ENCODE measurements at places on chromosomes 4 and X. TPM values are rescaled to one million over a fixed set of nuclear protein-coding genes. Genes with fewer than 3 reads are reported as not detected.
A peak's percentile ranks its signal among the peaks of the same experiment; 100 is the strongest.

The MAGEC2 gene
- total RNA-seq = not detected

DNA sequence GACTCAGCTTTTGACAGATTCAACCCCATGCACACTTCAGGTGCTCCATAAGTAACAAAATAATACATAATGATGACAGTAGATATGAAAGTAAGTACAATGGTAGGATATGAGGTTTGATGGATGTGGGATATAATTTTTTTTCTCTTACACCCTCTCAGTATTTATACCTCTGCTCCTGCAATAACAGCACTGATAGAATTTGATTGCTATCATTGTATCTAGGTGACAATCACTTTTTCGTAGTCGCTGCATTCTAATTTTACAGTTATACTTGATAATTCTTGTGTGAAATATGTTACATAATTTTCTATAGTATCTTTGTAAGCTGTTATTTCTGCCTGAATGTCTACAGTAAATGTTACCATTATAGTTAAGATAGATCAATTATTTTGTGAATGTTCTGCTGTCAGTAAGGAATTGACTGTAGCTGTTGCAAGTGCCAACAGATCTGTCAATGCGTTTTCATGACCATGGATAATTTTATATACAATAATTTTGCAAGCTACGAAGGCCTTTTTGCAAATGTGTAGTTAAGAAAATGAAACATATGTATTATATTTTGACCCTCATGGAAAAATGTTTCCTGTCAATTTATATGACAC is 128.9 kb downstream of the BANK1 start:
- no peak overlapping the region for H3K27ac ChIP-seq
- H3K4me3 ChIP-seq = no peak overlapping the region
- no peak for DNase-seq
- no peaks in the 10 kb centered on the region for H3K27me3 ChIP-seq
- no peaks in the 10 kb centered on the region for H3K36me3 ChIP-seq
- H3K4me1 ChIP-seq = no peaks in the 10 kb centered on the region

The SLC6A8 gene
- 68.6 TPM for total RNA-seq

The SMIM31 gene
- not detected for total RNA-seq

DNA sequence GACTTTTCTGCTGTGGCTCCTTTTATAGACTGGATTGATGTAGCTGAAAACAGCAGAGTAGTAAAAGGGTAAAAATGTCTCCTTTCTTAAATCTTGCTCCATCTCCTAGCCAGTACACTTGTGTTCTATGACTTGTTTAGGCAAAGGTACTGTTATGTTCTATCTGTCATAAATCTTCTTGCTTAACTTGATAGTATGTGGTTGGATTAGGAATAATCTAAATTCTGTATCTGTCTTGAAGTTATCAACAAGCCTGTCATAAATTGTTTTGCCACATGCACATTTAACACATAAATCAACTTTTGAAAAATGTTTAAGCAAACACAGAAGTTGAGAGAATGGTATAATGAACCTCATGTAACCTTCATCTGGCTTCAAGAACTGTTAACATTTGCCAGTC is 157.0 kb downstream of the FRAS1 start:
- peaks cover 21% of the 10 kb centered on the region for H3K4me1 ChIP-seq
- H3K4me3 ChIP-seq = no peak overlapping the region
- H3K27me3 ChIP-seq = no peaks in the 10 kb centered on the region

The USP17L27 gene
- total RNA-seq = not detected

- H3K4me3 ChIP-seq = no peak overlapping the region
- no peaks in the 10 kb centered on the region for H3K27me3 ChIP-seq
- peaks cover 3% of the 10 kb centered on the region for H3K4me1 ChIP-seq
- H3K27ac ChIP-seq = no peak overlapping the region
- no peaks in the 10 kb centered on the region for H3K36me3 ChIP-seq
Measured at GRCh38 chr4:131159261-131159660, 1989.8 kb upstream of the PCDH10 start.

- DNase-seq = no peak
- no peaks in the 10 kb centered on the region for H3K4me1 ChIP-seq
- H3K27ac ChIP-seq = no peak overlapping the region
Measured at GRCh38 chrX:23598575-23598974, 68.7 kb upstream of the PRDX4 start.

DNA sequence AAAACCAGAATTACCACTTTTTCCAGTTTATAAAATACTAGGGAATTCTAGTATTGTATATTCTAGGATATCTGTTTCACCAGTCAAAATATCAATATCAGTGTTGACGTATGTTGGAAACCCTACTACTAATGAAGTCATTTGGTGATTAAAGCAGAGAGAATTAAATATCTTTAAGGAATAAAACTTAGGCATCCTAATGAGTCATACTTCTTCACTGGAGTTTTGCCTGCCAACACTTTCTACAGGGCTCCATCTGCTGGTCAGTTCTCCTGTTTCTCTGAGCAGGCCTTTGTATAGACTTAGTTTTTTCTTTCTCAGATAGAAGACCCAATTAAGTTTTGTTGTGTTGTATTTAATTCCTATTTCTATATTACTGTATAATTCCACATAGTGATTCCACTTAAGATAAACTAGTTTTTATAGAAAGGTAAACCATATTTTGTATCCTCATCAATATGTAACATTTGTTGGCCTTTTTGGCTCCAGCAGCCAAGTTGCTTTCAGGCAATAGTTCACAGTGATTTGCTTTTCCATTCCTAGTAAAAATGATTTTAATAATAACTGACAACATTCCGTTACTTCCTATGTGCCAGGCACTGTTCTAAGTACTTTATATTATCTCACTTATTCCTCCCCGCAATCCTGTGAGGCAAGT is 3.5 kb downstream of the AP1AR start:
- peak; percentile 81 for DNase-seq
- H3K27me3 ChIP-seq = no peaks in the 10 kb centered on the region
- no peaks in the 10 kb centered on the region for H3K36me3 ChIP-seq
- peaks cover 31% of the 10 kb centered on the region for H3K4me1 ChIP-seq
- H3K4me3 ChIP-seq = no peak overlapping the region

DNA sequence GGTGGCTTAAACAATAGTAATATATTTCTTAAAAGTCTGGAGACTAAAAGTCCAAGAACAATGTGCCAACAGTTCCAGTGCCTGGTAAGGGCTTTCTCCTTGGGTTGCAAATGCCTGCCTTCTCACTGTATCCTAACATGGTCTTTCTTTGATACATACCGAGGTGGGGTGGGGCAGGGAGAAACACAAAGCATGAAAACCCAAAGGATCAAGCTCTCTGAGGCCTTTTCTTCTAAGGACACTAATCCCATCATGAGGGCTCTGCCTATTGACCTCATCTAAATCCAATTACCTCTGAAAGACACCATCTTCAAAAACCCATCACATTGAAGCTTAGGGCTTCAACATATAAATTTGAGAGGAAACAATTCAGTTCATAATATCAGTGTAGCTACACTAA is 311.3 kb downstream of the GRID2 start:
- no peaks in the 10 kb centered on the region for H3K36me3 ChIP-seq
- peak; percentile 34 for DNase-seq
- no peak overlapping the region for H3K27ac ChIP-seq
- H3K27me3 ChIP-seq = no peaks in the 10 kb centered on the region
- H3K4me3 ChIP-seq = no peak overlapping the region

DNA sequence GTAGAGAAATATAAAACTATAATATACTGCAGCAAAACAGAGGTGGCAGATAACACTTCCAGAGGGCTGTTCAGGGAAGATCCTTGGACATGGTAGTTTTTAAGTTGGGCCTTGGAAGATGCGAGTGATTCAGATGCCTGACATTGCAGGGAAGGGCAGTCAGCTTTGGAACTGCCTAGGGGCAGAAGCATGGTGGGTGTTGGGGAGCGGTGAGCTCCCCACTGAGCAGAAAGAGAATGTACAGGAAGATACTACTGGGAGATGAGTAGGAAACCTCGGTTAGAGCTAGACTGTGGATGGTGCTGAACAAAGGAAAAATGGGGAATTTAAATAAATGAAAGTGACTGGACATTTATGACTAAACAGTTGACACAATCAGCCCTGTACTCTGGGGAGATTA is 24.9 kb upstream of the SEC24B start:
- no peaks in the 10 kb centered on the region for H3K36me3 ChIP-seq
- no peak overlapping the region for H3K27ac ChIP-seq
- peaks cover 25% of the 10 kb centered on the region for H3K4me1 ChIP-seq
- no peaks in the 10 kb centered on the region for H3K27me3 ChIP-seq
- no peak for DNase-seq
- no peak overlapping the region for H3K4me3 ChIP-seq

DNA sequence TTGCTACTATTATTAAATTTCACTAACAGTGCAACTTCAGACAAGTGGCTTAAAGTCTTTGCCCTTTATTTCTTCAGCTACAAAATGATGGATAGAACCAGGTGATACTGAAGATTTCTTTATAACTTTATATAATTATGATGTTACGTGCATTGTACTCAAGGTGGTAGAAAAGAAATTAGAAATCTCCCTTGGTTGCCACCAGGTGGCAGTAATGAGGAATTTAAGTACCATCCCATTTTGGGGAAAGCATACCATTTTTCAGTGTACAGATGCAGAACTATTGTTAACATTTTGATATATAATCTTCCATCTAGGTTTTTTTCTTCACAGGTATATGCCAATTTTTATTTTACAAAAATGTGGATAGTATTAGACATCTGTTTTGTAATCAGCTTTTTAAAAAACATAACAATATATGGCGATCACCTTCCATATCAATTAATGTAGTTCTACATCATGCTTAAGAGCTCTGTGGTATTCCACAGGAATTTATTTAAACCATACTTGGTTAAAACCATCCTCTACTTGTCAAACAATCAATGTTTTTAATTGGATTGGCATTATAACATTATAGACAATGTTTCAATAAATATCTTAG is 37.7 kb upstream of the RAB33B start:
- H3K4me1 ChIP-seq = no peaks in the 10 kb centered on the region
- no peak overlapping the region for H3K27ac ChIP-seq
- peaks cover 6% of the 10 kb centered on the region for H3K36me3 ChIP-seq
- no peaks in the 10 kb centered on the region for H3K27me3 ChIP-seq

DNA sequence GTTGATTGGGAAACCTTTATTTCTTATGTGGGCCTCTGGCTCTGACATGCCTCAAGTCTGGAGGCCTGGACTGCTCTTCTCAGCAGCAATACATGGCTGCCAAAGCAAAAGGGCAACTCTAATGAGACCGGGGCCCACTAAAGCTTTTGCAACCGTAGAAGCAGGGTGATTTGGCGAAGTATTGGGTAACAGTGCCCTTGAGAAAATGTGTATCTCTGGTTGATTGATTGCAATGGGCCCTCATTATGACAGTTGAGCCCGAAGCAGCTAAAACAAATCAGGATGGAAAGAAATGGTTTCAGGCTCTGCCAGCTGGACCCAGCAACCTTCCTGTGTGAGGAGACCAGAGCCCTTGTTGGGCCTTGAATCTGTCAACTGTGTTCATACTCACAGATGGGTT is 73.4 kb downstream of the CLCN4 start:
- H3K27me3 ChIP-seq = no peaks in the 10 kb centered on the region
- H3K36me3 ChIP-seq = no peaks in the 10 kb centered on the region
- no peak for DNase-seq
- no peak overlapping the region for H3K27ac ChIP-seq

The CSN2 gene
- not detected for total RNA-seq

DNA sequence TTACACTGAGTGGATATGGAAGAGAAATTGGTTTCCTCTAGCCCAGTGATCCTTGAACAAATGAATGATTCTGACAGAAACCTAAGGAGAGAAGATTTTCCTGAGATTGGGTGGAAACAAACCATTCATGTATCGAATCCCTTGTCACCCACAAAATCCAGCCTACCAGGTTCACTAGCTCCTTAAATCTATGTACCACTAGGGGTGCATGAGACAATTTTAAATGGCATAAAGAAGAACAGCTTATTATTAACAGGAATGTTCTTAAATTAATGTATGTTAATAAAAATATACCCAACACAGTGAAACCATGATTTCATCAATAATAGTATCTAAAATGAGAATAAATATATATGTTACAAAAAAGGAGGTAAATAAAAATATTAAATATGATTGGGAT is 118.4 kb upstream of the LNX1 start:
- H3K4me1 ChIP-seq = peaks cover 6% of the 10 kb centered on the region
- no peaks in the 10 kb centered on the region for H3K27me3 ChIP-seq
- H3K27ac ChIP-seq = no peak overlapping the region
- H3K4me3 ChIP-seq = no peak overlapping the region

DNA sequence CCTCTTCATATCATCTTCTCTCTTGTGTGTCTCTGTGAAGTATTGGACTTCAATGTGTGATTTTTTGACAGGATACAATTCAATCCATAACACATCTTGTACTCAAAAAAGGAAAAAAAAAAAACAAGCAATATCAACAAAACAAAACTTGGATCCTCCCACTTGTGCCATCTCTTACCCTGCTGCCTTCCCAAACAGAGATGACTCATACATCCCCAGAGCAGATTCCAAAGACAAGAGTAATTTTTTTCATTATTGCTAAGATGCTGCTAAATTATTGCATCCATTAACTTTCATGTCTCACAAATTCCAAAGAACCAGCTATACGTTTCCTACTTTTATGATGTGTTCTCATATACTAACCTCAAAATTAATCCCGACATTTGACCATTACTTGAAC is 479.2 kb downstream of the GBA3 start:
- H3K4me1 ChIP-seq = no peaks in the 10 kb centered on the region
- no peak overlapping the region for H3K27ac ChIP-seq
- no peaks in the 10 kb centered on the region for H3K36me3 ChIP-seq
- no peaks in the 10 kb centered on the region for H3K27me3 ChIP-seq
- no peak for DNase-seq

DNA sequence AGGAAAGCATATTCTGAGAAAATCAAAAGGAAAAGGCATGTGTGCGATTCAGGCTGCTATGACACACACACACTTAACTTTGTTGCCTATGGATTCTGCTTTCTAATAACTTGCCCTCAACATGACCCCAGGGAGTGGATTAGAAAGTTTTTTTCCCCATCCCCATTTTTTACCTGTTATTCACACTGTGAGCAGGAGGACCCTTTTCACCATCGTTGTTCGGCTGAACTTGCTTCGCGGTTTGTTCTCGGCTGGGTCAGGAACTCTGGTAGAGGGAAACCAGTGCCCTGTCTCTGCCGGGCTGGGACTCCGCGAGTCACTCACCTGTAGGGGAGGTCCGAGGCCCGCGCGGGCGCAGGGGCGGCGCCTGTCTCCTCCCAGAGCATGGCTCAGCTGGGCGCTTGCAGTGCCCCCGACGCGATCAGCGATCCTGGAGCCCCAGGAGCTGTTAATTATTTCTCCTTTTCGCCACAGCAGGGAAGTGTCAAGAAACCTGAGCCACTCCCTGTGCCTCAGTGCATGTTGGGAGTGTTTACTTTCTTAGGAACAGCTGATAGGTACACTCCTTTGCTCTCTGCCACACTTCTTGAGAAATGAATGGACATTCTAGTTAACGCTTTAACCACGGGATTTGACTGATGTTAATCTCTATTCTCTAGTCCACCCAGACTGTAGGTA is at the start of gene RASSF6:
RASSF6 (minus strand) TSS at position 322 of the 678 bp plus-strand sequence. CDS start 8,641 bp downstream, outside the sequence.
- peak; percentile 90 for DNase-seq
- H3K4me3 ChIP-seq = peak within 1 kb of the TSS; percentile 39
- H3K27ac ChIP-seq = no peak within 1 kb of the TSS
- no peaks in the 10 kb centered on the region for H3K36me3 ChIP-seq

DNA sequence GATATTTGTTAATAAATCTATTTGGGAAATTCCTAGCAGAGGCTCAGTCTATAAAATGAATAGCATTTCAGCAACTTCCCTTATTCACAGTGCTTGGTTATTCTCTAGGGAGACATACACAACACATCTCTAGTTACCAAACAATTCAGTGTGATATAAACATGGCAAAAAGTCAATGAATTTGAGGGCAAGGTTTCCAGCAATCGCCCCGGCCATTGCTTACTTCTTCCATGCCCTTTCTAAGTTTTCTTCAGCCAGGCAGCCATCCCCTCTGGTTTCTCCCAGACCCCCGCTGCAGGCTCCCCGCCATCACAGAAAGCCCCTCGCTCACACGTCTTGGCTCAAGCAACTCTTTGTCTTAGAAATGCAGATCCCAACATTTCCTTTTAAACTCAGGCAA is 4.4 kb downstream of the TLR7 start:
- no peak for DNase-seq
- no peak overlapping the region for H3K27ac ChIP-seq
- no peak overlapping the region for H3K4me3 ChIP-seq
- no peaks in the 10 kb centered on the region for H3K4me1 ChIP-seq
- H3K36me3 ChIP-seq = no peaks in the 10 kb centered on the region
- no peaks in the 10 kb centered on the region for H3K27me3 ChIP-seq

All from GM23338 (cell line).